ENCODE measurements at places on chromosomes 12 and 14.

- no peak for DNase-seq
These were observed 24.4 kb downstream of the FBRSL1 start for GRCh38 chr12:132514216-132514820.

- no peak for DNase-seq
These were observed 57.9 kb downstream of the PDE3A start for GRCh38 chr12:20426191-20426590.

DNA sequence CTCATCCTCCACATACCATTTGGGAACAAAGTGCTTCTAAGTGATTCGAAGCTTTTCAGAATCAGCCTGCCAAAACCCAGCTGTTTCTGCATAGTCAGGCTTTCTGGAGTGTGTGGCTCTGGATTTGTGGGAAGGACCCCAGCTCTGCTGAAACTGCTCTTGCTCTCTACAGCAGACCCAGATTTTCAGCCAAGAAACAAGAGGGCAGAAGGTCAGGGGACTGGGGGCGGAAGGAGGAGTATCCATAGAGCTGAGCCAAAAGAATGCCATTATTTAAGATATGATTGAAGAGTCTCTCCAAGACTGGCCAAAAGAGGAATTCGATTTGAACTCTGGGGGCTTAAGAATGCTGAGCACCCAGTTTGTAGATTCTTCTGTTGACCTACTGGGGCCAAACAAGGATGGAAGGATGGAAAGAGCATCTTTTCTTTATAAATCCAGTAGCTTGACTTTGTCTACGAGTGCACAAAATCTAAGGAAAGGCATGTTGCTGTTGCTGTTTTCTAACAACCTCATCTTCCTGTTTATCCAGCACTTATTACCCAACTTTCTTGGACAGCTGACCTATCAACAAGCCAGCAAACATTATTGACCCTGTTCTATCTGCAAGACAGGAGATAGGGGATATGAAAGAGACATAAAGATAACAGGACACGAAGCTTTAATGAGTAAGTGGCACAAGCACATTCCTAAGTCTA is 29.2 kb downstream of the FBLN5 start:
- no peak for DNase-seq

GRCh38 chr14:38212111-38212510 is 4.4 kb downstream of the SSTR1 start:
- DNase-seq = peak; percentile 22

DNA sequence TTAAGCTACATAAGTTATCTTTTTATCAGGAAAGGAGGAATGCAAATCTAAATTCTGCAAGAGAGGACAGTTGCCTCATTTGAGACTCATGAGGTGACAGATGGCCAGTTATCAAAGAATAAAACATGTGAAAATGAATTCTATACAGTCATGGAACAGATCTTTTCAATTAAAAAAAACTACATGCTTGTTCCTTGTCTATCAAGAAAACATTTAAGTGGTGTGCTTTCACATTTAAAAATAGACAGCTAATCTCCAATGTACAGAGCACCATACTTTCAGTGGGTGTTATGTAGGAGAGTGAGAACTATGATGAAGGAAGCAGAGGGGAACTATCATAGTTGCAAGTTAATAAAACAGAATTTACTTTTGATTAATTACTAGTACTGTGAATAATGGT is 76.7 kb upstream of the TTC7B start:
- DNase-seq = no peak

- DNase-seq = no peak
These were observed 120.0 kb upstream of the PDZRN4 start for GRCh38 chr12:41067941-41068645.

DNA sequence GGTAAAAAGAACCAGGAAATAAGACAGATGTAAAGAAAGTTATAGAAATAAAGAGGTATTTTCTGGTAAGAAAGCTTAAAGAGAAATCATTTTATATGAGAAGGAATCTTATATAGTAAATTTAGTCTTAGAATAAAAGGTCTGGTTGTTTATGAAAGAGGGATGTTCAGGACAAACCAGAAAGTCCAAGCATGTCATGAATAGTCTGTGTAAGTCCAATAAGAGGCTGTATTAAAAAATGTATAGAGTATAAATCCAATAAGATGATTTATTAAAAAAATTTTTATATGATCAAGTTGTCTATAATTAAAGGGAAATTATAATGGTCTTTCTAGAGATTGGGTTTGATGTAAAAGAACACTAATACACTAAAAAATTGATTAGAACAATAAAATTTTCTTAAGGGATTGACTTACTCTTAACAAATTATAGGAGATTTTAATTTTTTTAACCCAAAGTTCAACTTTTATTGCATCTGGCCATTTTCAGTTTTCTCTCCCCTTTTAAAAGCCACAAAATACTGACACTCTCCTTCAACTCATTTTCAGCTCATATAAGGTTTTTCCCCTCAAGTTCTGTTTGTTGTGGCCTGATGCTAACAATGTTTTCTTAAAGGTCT is 35.1 kb downstream of the ST8SIA1 start:
- no peak for DNase-seq

GRCh38 chr14:33493990-33494389 is 456.9 kb downstream of the EGLN3 start:
- DNase-seq = no peak

DNA sequence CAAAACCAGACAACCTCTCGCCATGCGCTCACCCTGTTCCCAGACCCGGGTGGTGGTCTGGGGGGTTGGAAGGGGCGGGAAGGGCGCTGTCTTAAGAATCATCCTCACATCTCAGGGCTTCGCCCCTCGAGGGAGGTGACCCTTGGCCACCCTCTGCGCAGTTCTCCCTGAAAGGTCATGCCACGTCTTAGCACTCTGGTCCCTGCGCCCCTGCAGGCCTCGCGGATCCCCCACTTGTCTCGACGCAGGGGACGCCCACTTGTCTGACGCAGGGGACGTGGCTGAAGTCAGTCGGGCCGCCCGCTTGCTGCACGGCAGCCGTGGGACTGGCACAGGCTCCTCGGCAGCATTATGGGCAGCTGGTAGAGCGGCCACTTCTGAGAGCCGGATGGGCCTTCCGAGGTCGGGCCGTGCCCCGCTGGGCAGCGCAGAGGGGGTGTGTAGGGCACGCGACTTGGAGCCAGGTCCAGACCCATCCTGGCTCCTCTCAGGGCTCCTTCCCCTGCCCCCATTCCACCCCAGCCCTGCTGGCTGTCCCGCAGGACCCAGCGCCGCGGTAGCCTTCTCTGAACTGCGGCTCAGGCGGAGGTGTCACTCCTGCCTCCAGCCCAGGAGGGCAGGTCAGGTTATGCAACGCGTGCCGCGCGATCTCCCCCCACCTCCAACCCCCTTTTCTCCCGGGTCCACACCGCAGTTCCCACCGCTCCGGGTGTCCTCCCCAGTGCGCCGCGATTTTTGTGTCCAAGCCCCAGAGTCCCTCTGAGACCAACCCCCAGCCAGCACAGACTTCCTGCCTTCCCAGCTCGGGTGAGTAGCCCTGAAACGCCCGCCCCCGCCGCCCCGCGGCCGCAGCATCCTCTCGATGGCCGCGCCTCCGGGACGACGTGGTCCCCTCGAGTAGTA is 40.9 kb upstream of the CAPRIN2 start:
- peak; percentile 85 for DNase-seq

DNA sequence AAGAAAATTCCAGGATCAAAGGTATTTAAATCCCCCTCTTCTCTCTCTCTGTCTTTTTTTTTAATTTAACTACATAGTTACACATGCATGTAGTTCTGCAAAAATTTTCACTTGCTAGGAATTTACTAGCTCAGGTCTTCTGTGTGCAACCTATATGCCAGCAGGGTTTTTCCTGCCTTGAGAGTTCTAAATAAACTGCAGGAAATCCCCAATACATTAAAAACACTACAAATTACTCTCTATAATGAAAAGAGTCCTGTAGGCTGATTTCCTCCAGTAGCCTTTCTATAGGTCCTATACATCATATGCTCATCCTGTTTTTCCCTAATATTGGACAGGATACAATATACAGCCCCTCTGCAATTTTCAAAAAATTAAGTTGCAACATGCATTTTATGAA is 27.7 kb upstream of the ATXN7L3B start:
- DNase-seq = no peak

GRCh38 chr14:61466249-61466904 is 145.0 kb downstream of the PRKCH start:
- peak; percentile 96 for DNase-seq

- no peak for DNase-seq
These were observed 1.1 kb upstream of the JPH4 start for GRCh38 chr14:23579739-23580138.

DNA sequence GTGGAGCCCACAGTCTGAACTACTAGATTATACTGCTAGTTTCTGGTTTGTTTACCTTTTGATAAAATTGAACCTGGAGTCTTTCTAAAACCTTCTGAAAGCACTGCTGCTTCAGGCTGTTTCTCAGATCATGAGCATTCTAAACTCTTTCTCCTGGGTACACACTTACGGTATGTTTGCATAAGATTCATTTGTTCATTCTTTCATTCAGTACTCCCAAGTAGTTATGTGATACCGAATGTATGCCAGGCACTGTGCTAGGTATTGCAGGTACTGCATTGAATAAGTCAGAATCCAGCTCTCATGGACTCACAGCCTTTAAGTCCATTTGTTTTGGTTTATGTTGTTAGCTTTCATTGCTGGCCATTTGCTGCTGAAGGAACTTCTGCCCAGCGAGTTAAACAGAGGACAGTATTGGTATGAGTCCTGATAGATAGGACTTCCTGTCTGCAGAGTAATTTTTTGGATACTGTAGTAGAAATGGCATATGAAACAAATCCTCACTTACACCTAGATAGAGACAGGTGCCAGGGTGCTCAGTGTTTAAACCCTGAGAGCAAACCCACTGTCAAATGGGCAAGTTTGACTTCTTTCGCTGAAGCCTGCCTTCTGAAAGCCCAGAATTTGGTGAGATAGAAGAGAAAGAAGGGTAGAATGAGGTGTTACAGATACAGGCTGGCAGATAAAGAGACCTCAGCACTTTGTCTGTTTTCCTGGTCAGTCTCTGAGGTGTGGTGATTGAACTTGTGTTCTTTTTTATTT is 2.1 kb downstream of the SUSD6 start:
- DNase-seq = no peak

DNA sequence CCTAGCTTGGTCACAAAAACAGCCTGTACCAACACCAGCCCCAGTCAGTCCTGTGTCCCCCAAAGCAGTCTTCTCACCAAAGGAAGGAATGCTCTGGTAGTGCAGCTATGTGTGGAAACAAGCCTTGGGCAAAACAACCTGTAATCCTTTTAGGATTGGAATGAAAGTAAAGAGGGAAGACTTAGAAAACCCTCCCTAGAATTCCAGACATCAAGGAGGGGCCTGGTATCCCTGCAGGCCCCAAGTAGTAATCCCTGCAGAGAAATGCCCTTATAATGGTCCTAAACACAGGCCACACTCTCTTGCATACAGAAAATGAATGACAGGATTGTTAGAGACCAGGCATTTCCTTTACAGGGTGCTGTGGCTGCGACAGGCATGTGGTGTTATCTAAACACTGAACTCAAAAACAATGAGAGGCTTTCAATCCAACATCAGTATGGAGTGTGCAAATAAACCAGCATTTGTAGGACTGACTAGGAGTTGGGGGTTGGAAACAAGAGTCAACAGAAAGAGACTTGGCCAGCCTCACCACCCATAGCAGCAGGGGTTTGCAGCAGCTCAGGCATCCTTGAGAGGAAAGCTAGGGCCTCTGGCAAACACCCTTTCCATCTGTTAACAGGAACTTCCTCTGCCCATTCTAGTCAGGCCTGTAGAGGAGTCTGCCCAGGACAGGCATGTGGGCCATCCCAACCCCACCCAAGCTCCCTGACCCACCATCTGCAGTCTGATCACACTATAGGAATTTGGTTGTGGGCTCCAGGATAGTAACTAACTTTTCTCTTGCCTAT is 59.1 kb downstream of the DCAF5 start:
- DNase-seq = peak; percentile 82

DNA sequence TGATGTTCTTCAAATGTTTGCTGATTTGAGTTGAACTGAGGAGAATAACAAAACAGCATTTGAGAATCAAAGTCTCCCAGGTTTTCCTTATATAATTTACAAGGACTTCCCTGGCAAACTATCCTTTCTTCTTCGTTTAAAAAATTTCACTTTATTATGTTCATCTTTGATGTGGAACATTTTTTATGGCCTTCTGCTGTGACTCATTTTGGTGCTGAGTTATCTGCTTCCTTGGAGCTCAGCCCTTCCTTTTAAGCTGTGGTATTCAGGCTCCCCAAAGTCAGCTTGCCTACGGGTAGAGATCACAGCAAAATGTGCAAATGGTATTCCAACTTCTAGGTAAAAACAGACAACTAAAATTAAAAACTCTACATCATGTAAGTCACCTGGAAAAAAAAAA is 1.4 kb upstream of the ANO4 start:
- peak; percentile 59 for DNase-seq

GRCh38 chr12:70756118-70756517 is 118.9 kb upstream of the PTPRB start:
- DNase-seq = peak; percentile 2

- no peak for DNase-seq
These were observed 112.5 kb upstream of the FLRT2 start for GRCh38 chr14:85417396-85417795.

DNA sequence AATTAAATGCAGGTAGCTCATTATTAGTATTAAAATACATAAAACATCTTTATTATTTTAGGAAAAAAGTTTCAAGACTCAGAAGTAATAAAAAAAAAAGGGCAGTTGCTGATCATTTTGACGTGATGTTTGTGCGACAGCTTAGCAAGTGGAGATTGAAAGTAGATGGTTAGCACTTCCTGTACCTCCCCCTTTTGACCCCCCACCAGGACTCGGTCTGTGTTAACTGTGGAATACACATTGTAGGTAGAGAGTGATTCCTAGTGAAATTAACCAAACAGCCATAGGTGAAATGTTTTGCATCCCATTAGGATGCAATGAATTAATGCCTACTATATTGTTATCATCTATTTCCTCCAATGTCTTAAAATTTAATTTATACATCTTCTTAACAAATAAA is 120.8 kb downstream of the SLC5A8 start:
- DNase-seq = no peak

DNA sequence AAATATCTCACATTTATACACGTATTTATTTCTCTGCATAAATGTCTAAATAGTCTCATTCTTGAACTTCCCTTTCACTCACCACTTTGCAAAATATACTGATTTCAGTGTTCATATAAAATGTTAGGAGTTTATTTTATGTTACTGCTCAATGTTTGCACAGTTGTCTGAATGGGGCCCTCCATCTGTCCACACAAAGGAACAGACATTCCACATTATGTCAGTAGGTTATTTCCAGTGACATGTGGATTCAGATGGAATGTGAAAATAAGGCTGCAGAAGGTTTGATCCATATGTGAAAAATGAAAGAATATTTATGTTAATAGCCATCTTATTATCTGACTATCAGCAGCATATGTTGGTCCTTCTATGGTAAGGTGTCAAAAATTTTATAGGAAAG is 994.4 kb upstream of the SEL1L start:
- no peak for DNase-seq

DNA sequence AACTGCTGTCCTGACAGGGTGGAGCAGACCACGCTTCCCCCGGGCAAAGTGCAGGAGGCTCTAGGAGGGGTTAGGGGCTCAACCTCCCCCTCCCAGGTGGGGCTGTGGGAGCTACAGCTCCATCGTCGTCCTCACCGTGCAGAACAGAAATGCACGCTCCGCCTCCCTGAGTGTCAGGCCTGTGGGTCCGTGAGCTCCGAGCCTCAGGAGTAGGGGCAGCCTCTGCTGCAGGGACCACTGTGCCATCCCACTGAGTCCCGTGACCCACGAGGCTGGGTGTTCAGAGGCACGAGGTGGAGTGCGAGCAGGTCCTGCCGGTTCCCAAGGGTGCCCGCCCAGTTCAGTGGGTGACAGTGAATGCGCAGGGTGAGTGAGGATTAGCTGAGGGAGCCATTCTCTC is 48.6 kb downstream of the CACNA1C start:
- no peak for DNase-seq
